ENCODE measurements at places on chromosomes 6 and 20.

DNA sequence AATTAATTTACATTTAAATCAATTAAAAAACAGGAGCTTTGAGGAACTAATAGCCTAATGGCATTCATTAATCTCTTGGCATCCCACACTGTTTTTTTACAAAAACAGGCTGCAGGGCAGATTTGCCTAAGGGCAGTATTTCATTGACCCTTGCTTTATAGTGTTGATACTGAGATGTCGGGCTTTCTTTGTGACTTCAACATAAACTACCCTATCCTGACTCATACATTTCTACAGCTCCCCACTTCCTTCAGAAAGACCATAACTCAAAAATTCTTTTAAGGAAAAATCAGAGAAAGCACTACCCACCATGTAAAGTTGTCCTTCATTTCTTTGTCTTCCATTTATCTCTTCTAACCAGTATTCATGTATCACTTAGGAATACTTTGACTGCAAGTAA, 92.2 kb upstream of the NT5E start:
- DNase-seq, result no peak

DNA sequence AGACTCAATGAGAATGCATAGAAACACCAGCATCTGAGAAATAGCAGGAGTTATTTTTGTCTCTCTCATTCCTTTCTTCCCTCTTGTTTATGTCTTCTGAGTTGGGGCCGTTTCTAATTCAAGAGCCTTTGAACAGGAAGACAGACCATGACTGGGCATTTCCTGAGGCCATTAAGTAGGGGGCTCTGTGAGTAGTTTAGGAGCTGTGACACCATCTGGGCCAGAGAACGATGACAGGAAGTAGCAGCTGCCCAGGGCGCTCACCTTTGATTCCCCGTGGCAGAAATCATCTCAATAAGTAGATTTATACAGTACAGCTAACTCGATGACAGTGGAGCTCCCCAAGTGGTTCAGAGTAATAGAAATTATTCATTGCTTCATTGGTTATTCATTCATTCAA, 298.4 kb upstream of the PLN start:
- DNase-seq, result no peak

GRCh38 chr6:45781890-45782289, 233.8 kb downstream of the CLIC5 start:
- DNase-seq, result no peak

- no peak for DNase-seq
Measured at GRCh38 chr6:49257549-49257948, 205.5 kb downstream of the MMUT start.

DNA sequence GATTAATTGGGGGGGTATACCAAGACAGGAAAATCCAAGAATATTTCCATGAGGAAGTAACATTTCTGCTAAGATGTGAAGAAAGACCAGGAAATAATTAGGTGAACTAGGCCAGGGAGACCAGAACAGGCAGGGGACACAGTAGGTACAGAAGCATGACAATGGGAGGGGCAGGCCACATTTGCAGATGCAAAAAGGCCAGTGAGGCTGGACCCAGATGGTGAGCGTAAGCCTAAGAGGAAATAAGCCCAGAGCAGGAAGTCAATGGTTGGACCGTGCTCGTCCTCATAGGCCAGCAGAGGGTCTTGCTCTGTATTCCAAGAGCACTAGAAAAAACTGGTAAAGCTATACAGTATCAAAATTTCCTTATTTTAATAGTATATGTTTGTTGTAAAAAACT, 9.4 kb downstream of the CEP162 start:
- DNase-seq, result no peak

DNA sequence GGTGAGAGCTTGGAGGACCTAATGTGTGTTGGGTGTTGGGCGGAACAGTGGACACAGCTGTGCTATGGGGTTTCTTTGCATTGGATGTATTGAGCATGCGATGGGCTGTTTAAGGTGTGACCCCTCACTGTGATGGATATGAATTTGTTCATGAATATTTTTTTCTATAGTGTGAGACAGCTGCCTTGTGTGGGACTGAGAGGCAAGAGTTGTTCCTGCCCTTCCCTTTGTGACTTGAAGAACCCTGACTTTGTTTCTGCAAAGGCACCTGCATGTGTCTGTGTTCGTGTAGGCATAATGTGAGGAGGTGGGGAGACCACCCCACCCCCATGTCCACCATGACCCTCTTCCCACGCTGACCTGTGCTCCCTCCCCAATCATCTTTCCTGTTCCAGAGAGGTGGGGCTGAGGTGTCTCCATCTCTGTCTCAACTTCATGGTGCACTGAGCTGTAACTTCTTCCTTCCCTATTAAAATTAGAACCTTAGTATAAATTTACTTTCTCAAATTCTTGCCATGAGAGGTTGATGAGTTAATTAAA, 3.0 kb downstream of the HLA-A start:
- DNase-seq, result no peak

GRCh38 chr6:132192631-132193030, 208.6 kb downstream of the MOXD1 start:
- no peak for DNase-seq

DNA sequence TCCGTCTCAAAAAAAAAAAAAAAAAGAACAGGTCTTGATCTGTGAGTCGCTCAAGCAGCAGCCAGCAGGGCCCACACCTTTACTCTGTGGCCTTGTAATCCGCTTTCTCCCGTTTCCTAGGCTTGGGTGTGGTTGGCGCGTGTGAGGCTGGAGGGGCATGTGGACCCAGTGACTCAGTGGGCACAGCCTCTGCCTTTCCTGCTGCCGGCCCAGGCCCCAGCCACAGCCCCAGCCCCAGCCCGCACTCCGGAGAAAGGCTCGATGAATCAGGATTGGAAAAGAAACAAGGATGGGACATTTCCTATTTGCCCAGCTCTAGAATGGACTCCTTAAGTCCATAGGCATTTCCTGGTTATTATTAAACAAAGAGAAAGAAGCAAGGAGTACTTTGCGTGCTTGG, 4.3 kb downstream of the BHLHE23 start:
- no peak for DNase-seq

GRCh38 chr6:131613296-131613925, 14.6 kb downstream of the MED23 start:
- DNase-seq, result no peak

DNA sequence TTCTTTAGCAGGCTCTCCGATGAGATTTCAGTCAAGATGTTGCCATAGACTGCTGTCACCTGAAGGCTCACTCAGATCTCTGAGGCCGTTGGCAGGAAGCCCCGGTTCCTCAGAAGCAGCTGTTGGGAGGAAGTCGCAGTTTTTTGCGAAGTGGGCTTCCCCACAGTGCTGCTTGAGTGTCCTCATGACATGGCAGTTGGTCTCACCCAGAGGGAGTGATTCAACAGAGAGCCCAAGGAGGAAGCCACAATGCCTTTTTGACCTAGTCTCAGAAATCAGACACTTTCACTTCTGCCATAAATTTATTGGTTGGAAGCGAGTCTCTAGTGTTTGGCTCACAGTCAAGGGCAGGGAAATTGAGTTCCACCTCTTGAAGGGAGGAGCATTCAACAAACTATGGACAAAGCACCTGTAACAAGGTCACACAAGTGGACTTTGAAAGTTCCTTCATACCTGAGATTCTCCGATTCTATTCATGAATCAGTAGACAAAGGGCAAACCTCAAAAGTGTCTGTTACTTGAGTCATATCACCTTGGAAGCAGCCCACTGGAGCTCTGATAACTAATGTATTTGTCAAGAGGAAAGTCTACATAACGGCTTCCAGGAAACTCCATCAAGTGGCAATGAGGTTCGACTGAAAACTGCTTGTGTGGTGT, 208.3 kb downstream of the TASP1 start:
- DNase-seq, result no peak

GRCh38 chr6:86526238-86526637, 411.1 kb upstream of the HTR1E start:
- no peak for DNase-seq

GRCh38 chr6:57127763-57128162, 37.8 kb downstream of the ZNF451 start:
- no peak for DNase-seq

DNA sequence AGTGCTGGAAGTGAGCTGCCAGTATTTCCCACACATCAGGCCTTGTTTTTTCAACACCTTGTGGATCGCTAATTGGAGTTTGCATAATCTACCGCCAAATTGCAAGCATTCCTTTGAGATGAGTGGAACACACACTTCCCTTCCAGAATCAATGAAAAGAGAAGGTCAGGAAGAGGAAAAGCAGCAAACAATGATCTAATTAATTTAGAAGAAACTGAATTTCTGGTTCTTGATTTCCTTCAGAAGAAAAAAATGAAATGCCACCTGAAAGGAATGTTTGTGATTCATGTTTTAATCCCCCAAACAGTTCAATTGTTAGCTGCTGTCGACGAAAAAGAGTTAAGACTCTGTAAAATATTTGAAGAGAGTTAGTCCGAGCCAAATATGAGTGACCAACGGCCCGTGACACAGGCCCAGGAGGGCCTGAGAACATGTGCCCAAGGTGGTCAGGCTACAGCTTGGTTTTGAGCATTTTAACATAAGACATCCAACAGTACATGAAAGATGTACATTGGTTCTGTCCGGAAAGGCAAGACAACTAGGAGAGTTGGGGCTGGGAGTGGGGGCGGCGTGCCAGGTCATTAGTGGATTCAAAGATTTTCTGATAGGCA, 182.3 kb downstream of the MTFR2 start:
- DNase-seq, result no peak

GRCh38 chr6:159307246-159307790, 138.1 kb downstream of the FNDC1 start:
- no peak for DNase-seq

- DNase-seq, result peak; percentile 18
Measured at GRCh38 chr6:20875369-20875963, 341.2 kb downstream of the CDKAL1 start.

- no peak for DNase-seq
Measured at GRCh38 chr20:45863543-45864470, 6.4 kb downstream of the ZSWIM3 start.

DNA sequence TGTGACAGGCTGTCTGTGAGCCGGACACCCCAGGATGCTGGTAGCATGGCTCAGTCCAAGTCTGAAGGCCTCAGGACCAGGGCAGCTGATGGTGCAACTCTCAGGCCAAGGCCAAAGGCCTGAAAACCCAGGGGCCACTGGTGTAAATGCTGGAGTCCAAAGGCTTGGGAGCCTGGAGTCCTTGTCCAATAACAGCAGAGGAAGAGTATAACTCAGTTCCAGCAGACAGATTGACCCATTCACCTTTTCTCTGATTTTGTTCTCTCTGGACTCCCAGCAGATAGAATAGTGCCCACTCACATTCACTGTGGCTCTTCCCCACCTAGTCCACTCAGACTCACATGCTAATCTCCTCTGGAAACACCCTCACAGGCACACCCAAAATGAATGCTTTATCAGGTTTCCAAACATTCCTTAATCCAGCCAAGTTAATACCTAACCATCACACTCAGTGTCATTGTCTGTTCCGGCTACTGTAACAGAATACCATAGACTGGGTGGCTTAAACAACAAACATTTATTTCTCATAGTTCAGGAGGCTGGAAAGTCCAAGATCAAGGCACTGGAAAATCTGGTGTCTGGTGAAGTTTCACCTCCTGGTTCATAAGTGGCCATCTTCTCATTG, 5.0 kb upstream of the TRAF3IP2 start:
- DNase-seq, result no peak

DNA sequence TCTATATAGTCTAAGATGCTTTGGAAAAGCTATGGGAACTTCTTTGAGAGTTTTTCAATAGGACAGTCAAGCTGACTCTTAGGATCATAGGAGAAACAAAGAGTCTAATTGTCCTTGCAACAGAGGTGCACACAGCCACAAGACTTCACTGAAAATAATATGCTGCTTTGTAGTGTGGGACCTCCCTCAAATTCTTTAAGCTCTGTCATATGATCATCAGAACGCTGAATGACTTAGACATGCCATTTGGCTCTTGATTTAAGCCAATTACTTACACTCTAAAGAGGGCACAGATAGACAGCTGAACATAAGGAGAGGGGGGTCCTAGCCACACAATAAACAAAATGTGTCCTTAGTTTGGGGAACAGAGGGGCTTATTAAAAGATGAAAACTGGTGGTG, 818.7 kb upstream of the GJE1 start:
- DNase-seq, result no peak

GRCh38 chr20:43506238-43506637, 1.3 kb upstream of the L3MBTL1 start:
- no peak for DNase-seq

DNA sequence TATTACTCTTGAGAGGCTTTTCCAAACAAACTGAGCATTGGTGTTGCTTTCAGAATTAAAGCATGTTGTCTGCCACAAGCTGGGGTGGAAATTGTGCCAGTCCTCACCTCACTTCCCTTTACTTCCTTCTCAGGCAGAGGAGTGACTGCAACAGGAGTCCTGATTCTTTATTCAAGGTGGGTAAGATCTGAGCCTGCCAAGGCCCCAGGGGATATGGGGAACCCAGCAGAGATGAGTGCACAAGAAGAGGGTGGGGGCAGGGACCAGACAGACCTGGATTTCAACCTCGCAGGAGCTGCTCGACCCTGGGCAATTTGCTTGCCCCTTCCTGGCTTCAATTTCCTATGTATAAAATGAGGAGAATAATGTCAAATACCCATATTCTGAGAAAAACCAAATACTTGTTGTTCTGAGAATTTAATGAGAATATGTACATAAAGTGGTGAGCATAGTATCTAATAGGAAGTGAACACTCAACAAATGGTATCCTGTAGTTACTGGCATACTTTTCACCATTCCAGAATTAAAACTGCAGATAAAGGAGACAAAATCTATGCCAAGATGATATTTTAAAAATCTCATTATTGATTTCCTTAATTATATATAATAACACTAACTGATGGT, 17.8 kb downstream of the MAN1A1 start:
- DNase-seq, result no peak

DNA sequence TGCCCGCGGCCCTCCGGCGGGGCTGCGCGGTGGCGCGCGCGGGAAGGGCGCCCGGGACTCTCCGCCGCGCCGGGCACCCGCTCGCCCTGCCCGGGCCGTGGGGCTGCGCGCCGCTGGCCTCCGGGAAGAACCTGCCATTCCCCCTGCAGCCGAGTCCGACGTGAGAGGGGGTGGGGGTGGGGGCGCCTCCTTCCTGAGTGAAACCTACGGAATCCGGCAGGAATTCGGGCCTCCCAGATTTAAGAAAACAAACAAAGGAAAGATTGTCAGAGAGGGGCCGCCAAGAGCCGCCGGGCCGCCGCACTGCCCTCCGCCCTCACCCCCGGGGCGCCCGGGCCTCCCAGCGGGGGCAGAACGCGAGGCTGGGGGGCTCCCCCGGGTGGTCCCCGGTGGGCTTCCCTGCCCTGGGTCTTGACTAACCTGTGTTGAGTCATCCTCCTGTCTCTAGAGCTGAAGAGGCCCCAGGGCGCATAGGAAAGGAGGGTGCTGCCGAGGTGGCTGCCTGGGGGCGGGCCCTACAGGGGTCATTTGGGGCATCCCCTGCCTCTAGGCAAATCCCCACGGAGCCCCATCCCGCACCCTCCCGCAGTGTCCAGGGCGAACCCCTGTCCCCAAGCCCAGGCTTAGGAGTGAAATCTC, 42.2 kb upstream of the FOXP4 start:
- DNase-seq, result no peak

Data from AG04450 (cell line).